ENCODE measurements at places on chromosomes 6 and 20.

GRCh38 chr20:60354024-60354580 is 395.9 kb downstream of the CDH26 start:
- no peak for DNase-seq

DNA sequence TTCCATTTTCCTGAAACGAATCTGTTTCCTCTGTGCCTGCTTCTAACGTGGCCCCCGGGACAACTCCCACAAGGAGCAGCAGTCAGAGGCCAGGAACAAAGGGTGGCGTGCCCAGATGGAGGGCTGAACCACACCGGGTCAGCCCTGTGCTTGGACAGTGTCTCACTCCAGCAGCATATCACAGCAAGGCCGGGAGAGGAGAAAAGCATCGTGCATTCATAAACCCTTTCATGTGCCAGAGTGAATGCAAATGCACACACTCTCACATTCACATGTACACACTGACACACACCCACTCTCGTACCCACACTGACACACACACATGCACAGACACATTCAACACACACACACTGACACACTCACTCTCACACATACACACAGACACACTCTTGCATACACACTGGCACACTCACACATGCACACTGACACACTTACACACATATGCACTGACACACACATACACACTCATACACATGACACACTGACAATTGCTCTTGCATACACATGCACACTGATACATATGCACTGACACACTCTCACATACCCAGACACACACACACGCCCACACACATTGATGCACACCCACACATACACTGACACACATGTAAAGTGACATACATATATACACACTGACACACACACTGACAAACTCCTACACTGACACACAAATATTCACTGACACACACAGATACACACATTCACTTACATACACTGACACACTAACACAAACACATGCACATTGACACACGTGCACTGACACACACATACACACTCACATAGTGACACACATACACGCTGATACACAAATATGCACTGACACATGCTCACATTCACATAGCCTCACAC is 237.0 kb downstream of the LRFN2 start:
- no peak for DNase-seq

- no peak for DNase-seq
These were observed 8.6 kb downstream of the IPCEF1 start for GRCh38 chr6:154347981-154348380.

DNA sequence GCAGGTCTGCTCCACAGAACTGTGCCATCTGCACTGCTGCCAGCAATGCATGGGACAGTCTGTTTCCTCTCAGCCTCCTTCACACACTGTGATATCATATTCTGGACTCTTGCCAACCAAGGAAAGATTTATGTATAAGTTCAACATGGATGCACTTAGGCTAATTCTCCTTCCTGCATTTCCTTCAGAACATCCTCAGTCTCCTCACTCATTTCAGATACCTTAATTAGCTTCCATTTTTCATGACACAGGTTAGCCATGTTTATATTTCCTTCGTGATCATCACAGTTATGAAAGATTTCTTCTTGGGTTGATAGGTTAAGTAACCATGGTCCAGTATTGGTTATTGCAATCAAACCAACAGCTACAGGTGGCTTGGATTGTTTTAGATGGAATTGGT is 46.4 kb upstream of the DDR1 start:
- no peak for DNase-seq

DNA sequence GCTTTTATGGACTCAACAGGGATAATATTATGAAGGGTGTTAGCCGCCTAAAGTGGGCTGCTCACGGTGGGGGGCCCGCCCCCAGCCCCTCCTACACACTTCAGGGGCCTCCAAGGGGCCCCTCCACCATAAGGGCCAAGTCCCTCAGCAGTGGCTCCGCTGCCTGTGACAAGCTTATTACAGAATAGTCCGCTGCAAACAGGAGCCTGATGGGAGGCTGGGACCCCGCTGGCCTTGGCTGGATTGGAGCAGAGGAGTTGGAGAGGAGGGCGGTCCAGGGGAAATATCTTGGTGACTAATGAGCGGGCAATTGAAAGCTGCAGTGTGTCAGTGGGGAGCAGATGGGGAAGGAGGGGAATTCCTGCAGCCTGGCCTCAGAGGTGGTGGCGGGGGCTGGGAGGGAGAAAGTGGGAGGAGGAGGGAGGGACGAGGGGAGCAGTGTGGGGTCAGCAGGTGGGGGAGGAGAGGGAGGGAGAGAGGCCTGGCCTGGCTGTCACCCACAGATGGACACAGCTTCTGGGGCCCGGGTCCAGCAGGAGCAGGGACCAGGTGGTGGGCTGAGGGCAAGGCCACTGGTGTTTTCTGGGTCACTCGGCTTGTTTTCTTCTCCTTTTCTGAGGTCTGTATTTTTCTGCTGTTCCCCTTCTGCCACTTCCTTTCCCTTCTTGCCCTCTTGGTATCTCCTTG is 57.6 kb upstream of the FOXP4 start:
- DNase-seq: no peak

GRCh38 chr6:111552241-111552744 is 53.4 kb downstream of the TRAF3IP2 start:
- no peak for DNase-seq

GRCh38 chr20:38228436-38228835 is 32.1 kb downstream of the KIAA1755 start:
- no peak for DNase-seq

- no peak for DNase-seq
These were observed 107.9 kb upstream of the SPACA1 start for GRCh38 chr6:87939776-87940175.

GRCh38 chr6:98454809-98455322 is 379.5 kb upstream of the POU3F2 start:
- no peak for DNase-seq

DNA sequence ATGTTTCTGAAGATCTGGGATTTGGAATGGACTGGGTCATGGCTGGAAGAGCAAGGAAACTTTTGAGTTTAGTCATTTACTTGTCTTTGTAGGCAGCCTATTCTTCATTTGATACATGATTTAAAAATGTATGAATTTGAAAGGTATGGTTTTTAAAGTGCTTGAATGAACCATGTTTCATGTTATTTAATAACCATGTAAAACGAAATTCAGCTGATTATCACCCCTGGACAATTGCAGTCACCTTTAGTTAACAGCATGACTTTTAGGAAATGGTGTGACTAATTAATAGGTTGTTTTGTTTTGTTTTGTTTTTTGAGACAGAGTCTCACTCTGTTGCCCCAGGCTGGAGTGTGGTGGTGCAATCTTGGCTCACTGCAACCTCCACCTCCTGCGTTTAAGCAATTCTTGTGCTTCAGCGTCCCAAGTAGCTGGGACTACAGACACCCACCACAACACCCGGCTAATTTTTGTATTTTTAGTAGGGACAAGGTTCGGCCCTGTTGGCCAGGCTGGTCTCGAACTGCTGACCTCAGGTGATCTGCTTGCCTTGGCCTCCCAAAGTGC is 2.1 kb downstream of the STX11 start:
- DNase-seq: no peak

DNA sequence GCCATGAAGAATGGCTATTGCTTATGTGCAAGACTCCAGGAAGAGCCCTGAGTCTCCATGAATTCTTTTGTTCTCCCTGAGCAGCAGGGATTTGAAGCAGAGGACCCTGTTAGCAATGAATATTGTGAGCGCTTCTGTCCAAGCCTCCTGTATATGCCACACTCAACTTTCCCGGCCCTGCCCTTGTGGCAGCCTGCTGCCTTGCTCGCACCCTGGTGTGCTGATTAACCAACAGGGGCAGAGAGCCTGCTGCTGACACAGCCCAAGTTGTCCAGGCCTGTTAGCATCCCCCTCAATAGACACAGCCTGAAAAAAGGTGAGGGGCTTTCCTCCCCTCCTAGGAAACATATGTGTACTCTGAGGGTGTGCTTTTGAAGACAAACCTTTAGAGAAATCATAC is 131.4 kb downstream of the BMP2 start:
- no peak for DNase-seq

DNA sequence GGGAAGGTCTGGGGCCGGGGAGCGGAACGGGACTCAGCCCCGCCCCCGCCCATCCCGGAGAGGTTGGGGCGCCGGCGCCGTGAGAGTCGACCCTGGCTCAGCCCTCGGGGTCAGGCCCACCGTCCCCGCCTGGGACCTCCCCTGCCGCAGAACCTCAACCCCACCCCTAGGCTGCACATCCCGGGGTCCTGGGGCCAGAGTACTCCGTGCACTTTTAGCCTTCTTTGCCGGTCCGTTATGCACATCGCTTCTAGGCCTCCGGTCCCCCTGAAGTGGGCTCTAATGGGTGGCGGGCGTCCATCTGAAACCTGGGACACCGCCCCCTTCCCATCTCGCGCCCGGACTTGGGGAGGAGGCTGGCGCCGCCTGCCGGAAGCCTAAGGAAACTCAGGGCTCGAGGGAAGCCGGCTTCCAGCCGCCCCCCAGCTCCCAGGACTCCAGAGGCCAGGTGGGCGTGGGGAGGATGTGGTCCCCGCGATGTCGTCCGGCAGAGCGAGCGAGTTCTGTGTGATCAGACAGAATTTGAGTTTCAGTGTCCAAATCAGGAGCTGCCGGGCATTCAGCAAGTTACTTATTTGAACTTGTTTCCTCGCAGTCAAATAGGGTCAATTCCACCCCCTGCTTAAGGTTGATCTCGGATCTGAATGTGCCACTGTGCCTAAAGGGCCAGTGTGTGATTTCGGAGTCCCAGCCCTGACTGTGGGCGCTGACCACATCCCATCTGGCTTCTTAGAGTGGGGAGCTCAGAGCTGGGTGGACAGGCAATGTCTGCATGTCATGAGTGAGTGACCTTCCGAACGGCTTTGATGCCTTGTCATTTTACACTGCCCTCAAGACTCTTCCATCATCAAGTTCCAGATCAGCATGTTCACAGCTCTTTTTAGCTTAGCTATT is 47.6 kb downstream of the CPXM1 start:
- no peak for DNase-seq

DNA sequence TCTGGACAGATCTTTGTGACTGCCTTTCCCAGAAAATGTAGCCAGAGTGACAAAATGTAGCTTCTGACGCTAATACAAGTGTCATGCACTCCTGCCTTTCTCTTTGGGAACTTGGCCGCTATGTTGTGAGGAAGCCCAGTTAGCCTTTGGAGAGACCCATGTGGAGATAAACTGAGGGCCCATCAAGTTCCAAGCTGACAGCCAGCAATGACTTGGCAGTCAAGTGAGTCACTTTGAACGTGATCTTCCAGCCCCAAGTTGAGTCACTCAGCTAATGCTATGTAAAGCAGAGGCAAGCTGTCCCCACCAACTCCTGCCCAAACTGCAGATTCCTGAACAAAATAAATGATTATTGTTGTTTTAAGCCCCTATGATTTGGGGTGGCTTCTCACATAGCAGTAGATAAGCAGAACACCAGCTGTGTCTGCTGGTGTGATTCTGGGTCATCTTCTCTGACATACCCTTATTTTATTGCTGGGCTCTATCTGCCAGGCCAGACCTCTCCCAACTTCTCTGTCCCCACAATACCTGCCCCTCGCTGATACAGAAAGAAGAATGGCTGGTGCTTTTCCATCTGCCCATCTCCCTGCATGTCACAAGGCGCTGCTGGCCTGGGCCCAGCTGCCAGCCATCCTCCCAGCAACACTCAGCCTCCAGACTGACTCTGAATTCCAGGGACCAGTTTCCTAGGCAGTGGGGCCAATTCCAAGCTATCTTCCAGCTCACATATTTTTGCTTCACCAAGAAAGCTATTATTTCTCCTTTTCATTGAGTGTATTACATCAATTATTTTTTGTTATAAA is 274.8 kb downstream of the LRFN2 start:
- DNase-seq: no peak

GRCh38 chr20:46635514-46636136 is 15.6 kb downstream of the SLC13A3 start:
- no peak for DNase-seq

DNA sequence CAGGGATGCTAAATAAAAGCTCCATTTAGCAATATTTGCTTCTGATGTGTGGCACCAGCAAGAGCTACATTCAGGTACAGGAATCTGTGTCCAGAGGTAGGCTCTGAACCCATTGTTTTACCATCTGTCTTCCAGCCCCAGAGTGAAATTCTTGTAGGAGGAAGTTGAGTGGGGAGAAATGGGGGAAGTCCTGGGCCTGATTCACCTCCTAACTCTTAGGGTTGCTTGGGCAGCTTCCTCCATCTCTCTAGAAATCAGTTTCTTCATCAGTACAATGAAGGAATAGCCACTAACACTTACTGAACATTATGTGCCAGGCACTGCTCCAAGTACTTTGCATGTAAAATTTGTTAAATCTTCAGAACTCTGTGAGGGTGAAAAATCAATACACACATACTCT is 35.1 kb upstream of the TSPYL1 start:
- no peak for DNase-seq

DNA sequence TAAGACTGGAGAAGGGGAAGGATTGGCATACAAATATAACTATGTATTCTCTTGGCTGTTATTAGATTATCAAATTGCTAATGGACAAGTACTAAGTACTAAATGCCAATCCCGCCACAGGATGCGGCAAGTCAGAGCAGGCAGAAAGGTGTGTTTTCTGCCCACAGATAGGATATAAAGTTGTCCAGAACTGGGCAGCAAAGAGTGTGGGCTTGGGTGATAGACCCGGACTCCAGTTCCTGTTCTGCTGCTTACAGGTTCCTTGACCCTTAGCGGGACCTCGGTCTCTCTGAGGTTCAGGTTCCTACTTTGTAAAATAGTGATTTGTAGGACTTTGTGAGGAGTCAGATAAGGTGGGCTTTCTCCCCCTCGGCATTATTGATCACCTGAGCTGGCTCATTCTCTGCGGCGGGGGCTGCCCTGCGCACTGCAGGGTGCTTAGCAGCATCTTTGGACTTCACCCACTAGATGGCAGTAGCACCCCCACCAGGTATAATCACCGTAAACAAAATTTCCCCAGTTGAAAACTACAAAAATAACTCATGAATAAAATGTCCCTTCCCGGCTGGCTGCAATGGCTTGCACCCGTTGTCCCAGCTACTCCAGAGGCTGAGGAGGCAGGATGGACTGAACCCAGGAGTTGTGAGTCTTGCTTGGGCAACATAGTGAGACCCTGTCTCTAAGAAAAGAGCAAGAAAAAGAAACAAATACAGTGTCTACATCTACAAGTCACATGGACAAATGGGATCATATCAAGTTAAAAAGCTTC is 193.1 kb downstream of the DOK5 start:
- DNase-seq: no peak

DNA sequence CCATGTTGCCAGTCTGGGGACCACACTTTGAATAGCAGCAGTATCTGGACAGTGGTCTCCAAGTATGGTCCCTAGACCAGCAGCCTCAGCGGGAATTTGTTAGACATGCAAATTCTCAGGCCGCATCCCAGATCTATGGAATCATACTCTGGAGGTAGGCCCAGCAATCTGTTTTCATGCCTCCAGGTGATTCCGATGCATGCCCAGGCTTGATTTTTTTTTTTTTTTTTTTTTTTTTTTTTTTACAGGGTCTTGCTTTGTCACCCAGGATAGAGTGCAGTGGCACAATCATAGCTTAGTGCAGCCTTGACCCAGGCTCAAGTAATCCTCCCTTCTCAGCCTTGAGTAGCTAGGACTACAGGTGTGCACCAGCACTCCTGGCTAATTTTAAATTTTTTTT is 682 bp upstream of the SLA2 start:
- no peak for DNase-seq

- DNase-seq: no peak
These were observed 415.0 kb downstream of the PHF3 start for GRCh38 chr6:64050590-64050989.

GRCh38 chr6:127749095-127749494 is 151.8 kb downstream of the THEMIS start:
- DNase-seq: no peak

GRCh38 chr20:61424628-61425420 is 172.8 kb downstream of the CDH4 start:
- DNase-seq: no peak

All from NCI-H510A (cell line).